Mesothelial cell of epicardium (in vitro differentiated cells): ENCODE measurements at places on chromosomes 11 and 22.

GRCh38 chr11:86687185-86687778, 14.9 kb upstream of the ME3 start:
- no peak for DNase-seq

- DNase-seq: no peak
These were observed 3.6 kb downstream of the MYBPC3 start for GRCh38 chr11:47348859-47349258.

GRCh38 chr22:37507731-37508130, 11.5 kb downstream of the CARD10 start:
- DNase-seq: no peak

GRCh38 chr11:66068154-66068821, 1.8 kb upstream of the PACS1 start:
- DNase-seq: peak; percentile 63

GRCh38 chr11:111735262-111736116, 30.7 kb downstream of the PPP2R1B start:
- DNase-seq: no peak

DNA sequence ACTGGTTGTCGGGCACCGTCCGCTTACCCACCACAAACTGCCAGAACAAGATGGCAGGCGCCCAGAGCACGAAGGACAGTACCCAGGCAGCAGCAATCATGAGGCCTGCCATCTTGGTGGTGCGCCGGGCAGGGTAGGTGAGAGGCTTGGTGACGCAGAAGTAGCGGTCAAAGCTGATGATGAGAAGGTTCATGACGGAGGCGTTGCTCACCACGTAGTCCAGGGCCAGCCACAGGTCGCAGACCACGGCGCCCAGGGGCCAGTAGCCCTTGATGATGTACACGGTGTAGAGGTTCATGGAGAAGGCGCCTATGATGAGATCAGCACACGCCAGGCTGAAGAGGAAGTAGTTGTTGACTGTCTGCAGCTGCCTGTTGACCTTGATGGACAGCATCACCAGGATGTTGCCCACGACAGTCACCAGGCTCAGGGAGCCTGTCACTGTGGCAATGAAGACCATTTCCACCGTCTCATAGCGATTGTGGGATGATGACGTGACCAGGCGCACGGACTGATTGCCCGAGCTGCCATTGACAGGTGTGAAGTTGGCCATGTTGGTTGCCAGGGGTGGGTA, 4.6 kb downstream of the MDK start:
- no peak for DNase-seq

DNA sequence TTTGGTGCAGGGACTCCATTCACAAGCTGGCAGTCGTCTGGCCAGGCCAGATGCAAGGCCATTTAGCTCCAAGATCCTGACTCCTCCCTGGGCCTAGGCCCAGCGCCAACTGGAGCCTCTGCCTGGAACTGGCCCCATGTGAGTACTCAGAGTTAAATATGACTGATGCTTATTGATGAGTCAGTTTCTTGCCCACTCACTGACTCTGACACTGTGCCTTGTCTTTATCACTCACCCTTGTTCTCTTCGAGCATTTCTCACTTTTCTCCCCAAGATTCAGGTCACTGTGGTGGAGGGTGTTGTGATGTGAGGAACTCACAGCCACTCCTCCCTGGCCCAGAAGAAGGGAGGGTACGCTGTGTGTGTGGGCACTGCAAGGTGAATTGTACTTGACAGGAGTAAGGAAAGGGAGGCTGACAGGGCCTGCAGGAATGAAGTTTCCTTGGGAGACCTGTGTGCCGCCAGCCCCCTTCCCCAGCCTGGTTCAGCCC, 23.2 kb upstream of the ST3GAL4 start:
- no peak for DNase-seq

- DNase-seq: no peak
These were observed 21.4 kb downstream of the TPBGL start for GRCh38 chr11:75261902-75262361.
